ENCODE measurements at places on chromosomes 5 and 9.

- no peak for DNase-seq
Measured at GRCh38 chr9:70260606-70261005, 1.8 kb downstream of the SMC5 start.

- no peak for DNase-seq
Measured at GRCh38 chr5:94788527-94788926, 170.1 kb downstream of the SLF1 start.

- no peak for DNase-seq
Measured at GRCh38 chr9:100170085-100170484, 71.0 kb downstream of the INVS start.

GRCh38 chr5:33641744-33642505, 201.2 kb downstream of the TARS1 start:
- DNase-seq = no peak

DNA sequence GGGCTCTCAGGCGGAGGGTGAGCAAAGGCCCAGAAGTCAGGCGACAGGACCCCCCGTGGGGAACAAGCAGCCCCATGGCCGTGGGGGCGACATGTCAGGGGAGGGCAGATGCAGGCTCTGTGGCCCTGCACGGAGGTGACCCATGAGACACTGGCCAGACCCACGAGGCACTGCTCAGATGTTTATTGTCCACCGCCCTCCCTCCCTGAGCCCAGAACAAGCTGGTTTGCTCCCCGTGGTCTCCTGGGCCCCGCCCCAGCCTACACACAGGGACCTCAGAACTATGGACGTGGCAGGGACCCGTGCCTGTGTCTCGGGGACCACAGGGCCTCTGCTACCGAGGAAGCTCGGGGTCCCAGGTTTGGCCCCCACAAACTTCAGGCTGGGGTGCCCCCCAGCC, 1.9 kb downstream of the FUT7 start:
- DNase-seq = no peak

DNA sequence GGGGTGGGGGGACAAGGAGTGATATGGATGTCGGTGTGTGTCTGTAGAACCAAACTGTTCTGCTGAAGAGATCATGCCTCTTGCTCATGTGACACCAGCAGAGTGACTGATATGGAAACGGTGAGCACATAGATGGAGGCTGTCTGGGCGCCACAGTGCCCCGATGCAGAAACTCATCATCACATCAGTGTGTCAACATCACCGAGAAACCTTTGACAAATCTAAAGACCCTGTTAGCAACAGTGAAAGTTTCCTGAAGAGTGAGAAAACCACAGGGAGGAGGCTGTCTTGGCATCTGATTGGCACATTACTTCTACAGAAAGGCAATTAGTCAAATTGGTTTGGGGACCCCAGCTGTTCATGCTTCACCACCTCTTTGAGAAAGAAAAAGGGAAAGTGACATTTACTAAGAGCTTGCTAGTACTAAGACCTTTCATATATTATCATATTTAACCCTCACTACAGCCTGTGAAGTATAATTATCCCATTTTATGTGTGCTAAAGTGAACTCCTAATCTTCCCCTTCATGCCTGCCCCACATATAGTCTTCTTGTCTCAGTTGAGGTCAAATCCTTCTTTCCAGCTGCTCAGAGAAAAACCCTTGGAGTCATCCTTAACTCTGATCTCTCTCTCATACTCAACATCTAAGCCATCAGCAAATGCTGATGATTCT, 25.6 kb downstream of the CSF2 start:
- DNase-seq = peak; percentile 33

GRCh38 chr5:80229902-80230255, 26.0 kb downstream of the SERINC5 start:
- DNase-seq = no peak

- DNase-seq = no peak
Measured at GRCh38 chr9:71859939-71860338, 51.1 kb downstream of the ABHD17B start.

DNA sequence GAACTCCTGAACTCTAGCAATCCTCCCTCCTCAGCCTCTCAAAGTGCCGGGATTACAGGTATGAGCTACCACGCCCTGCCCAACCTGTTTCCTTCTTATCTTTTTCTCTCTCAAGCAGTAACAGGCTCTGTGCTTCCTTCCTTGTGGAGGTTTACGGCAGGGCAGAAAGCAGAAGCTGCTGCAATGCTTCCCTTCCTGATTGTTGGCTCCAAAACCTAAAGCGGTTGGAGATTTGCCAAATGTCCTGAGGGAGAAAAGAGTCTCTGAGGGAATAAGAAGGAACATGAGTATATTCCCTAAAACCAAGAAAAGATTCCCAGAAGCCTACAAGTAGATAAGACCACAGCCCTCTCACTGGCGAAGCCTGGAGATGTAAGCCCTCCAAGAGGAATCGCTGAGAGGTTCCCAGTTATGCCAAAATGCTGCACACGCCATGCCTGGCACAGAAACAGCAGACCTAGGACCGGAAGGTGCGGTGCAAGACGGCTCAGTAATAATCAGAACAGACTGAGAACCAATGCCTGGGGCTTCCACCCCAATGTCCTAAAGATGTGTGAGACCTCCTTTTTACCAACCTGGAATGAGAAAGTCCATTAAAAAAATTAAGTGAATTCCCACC, 73.2 kb downstream of the APTX start:
- no peak for DNase-seq

- DNase-seq = no peak
Measured at GRCh38 chr5:81884871-81885270, 87.0 kb upstream of the ATG10 start.

DNA sequence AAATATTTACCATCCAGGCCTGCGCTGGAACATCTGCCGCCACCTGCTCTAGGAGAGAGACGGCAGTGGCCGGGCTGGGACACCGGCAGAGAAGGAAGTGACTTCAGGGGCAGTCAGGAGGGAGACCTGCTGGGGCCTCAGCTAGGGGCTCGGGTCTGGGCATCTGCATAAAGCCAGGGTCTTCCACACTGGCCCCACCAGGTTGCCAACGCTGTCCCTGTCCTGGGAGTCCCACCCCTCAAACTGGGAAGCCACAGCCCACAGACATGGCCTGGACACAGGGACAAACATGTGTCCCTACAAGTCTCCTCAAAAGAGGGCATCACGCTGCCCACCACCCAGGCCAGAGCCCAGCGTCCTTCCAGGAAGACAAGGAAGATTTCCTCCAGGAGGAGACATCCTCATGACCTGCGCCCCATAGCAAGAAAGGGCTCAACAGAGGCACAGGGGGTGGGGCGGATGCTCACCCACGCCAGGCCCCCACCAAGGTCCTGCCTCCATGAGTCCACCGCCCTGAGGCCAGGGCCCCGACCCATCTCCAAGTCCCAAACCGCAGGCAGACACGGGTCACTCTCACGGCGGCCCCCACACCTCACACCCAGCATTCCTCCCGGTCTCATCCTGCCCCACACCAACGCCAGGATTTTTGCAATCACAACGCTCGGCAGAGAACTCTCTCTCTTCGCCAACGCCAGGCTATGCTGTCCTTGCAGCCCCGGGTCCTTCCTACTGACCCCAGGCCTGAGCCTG, 9.0 kb downstream of the VAV2 start:
- DNase-seq = no peak

DNA sequence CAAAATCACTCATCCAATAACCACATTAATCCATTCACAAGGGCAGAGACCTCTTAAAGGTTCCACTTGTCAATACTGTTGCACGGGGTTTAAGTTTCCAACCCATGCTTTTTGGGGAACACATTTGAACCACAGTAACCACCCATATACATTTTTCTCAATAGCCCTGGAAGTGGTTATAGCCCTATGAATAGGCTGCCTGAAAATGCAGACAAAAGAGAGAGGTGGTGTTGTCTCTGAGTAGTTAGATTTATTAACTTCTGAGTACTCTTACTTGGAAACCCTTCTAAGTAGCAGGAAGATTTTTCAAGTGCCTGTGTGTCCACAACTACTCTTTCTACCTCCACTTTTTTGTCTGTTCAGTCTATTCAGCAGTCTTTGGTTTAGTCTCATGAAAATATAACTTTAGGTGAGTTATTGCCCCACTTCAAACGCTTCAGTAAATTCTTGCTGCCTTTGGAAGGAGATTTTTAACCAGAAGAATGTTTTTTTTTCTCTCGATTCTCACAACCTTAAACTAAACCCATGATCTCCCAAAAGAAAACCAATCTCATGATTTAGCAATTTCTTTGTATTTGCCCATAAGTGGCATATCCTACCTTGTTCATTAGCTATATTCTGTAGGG, 42.6 kb downstream of the ARHGEF28 start:
- DNase-seq = no peak

- no peak for DNase-seq
Measured at GRCh38 chr5:13408616-13409015, 535.9 kb downstream of the DNAH5 start.
